Kidney glomerular epithelial cell (primary cell): ENCODE measurements at places on chromosomes 13 and 19.
A peak's percentile ranks its signal among the peaks of the same experiment; 100 is the strongest.

GRCh38 chr13:81927347-81927746 is 1586.4 kb upstream of the SPRY2 start:
- DNase-seq, result no peak

GRCh38 chr13:37202264-37202663 is 96.8 kb upstream of the CSNK1A1L start:
- DNase-seq, result no peak

DNA sequence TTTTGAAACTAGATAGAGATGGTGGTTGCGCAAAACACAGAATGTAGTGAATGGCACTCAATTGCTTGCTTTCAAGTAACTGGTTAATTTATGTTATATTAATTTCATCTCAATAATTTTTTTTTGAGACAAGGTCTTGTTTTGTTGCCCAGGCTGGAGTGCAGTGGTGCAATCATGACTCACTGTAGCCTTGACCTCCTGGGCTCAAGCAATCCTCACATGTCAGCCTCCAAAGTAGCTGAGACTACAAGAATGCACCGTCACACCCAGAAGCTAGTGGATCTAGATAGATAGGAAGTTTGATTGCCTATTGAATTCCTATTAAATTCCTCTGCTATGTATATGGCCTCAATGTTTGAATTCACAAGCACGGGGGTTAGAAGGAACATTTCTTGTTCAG is 26.4 kb upstream of the ADGRE2 start:
- DNase-seq, result no peak

GRCh38 chr13:110045202-110045601 is 258.8 kb upstream of the IRS2 start:
- DNase-seq, result no peak

- no peak for DNase-seq
These were observed 3.6 kb upstream of the PRODH2 start for GRCh38 chr19:35816262-35816661.

DNA sequence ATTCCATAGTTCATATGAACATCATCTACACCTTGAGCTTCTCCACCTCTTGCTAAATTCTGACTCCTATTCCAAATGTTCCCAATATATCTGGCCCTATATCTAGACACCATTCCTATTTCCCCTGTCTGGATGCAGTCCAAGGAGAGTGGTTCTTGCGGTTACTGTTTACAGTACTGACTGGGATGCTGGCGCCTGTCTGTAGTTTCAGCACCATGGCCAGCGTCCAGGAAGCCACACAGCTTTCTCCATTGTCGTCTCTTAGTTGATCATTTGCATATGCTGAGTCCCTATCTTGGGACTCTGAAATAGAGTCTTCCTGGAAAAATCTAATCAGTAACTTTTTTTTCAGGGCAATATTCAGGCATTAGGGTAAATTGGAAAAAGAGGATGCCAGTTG is 14.9 kb downstream of the LAIR2 start:
- peak; percentile 2 for DNase-seq

GRCh38 chr19:14786421-14786851 is 8.1 kb upstream of the ADGRE2 start:
- no peak for DNase-seq

DNA sequence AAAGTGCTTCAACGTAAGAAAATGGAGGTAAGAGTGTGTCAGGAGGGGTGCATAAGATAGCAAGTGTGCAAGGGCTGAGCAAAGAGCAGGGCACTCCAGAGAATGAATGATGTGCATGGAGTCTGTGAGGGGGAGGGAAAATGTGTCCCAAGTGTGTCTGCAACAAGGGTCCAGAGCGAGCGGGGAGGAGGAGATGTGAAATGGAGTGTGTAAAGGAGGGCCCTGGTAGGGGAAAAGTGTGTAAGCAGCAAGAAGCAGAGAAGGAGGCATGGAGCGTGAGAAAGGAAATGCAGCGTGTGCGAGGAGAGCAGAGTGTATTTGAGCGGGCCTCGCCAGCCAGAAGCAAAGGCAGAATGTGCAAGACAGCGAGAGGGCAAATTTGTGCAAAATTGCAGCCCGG is 11.8 kb downstream of the C19orf81 start:
- no peak for DNase-seq
